RWPE1 (cell line): ENCODE measurements at places on chromosomes 6 and 20.

DNA sequence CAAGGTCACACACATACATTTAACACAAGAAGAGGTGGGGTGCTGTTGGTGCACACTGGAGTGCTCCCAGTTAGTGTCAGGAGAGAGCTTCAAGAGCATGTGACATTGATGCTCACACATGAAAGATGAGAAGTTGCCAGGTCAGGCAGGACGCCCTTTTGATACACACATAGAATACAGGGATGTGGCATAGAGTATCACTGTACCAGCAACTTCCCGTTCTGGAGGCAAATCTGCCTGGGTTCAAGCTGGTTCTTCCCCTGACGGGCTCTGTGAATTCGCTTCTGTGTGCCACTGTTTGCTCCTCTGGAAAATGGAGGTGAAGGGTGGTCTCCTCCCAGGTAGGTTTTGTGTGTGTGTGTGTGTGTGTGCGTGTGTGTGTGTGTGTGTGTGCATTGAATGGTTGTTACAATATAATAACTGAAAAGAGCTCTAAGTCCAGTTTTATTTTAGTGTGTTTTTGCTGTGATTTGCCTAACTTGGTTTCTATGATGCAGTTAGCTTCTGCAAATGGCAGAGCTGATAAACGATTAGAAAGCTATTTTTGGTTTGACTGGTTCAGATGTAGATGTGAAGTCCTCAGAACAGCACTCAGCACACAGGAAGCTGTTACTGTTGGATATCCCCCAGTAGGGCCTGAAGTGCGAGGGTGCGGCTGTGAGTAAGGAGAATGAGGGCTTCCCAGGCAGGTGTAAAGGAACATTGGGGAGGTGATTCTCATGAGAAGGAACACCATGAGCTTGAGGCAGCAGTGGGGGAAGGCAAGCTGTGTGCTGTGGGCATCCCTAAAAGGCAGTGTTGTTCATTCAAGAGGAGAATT, 53.4 kb downstream of the HIVEP1 start:
- no peak for DNase-seq

GRCh38 chr6:63787021-63787420, 151.4 kb downstream of the PHF3 start:
- no peak for DNase-seq

DNA sequence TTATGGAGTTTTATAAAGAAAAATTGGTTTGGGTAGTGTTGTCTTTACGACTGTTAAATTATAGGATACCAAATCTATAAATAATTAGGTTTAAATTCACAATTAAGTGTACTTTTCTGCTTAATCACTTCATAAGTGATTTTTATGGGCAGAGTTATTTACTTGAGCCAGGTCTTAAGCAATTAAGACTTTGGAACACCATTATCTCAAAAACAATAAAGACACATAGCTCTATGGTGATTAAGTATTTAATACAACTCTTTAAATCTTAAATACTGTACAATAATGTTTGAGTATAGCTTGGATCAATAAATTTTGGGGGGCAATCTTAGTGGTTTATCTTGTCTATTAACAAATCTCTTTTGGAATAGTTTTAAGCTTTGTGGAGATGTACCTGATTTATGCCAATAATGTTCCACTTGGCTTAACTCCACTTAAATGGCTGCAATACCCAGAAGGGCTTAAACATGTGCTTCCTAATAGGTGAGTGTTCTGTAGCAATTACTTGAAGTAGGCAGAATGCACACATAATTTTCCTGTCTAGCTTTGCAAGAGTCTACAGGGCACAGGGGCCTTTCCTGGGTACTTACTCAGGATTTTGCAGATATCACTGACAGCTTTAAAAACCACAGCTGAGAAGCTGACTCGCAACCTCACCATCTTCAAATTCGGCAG, 7.5 kb downstream of the FERMT1 start:
- DNase-seq = no peak

- no peak for DNase-seq
These were observed 295.4 kb downstream of the TFAP2C start for GRCh38 chr20:56924292-56925081.
